H7 (cell line): ENCODE measurements at places on chromosomes 7 and 10. TPM values are rescaled to one million over a fixed set of nuclear protein-coding genes. Genes with fewer than 3 reads are reported as not detected.

DNA sequence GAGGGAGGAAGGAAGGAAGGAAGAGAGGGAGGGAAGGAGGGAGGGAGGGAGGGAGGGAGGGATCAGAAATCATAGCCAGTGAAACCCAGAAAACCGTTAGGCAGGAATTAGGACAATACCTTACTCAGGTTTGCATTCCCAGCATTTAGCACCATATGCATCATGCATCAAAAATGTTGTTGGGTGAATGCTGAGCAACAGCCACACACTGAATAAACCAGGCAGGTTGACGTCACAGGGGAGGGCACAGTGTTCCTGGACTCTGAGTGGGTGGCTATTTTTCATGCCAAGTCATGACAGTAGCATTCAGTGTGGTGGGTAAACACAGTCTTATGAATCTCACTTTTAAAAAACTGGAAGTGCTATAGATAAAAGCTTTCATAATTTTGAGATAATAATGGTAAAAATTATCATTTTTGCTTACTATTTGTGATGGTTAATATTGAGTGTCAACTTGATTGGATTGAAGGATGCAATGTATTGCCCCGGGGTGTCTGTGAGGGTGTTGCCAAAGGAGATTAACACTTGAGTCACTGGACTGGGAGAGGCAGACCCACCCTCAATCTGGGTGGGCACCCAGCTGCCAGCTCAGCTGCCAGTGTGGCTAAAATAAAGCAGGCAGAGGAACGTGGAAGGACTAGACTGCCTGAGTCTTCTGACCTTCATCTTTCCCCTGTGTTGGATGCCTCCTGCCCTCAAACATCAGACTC is 199.1 kb upstream of the PRKCQ start:
- no peak for DNase-seq

DNA sequence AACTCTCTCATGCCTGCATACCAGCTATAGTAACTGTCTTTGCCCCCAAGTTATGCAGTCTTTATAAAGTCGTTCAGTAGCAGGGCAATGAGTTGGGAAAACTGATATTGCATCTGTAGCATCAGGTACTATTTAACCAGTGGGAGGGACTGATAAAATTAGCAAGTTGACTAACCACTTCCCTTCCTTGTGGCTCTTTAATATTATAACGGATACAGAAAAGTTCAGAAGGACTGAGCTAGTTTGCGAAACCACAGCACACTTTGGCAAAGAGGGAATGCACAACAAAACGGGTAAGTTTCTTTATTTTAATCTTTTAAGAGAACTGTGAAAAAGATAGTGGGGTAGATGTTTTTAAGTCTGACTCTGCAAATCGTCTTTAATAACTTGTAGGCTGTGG is 205.3 kb upstream of the HDAC9 start:
- DNase-seq = no peak

- DNase-seq = no peak
Measured at GRCh38 chr7:43653466-43653865, 70.6 kb downstream of the STK17A start.

DNA sequence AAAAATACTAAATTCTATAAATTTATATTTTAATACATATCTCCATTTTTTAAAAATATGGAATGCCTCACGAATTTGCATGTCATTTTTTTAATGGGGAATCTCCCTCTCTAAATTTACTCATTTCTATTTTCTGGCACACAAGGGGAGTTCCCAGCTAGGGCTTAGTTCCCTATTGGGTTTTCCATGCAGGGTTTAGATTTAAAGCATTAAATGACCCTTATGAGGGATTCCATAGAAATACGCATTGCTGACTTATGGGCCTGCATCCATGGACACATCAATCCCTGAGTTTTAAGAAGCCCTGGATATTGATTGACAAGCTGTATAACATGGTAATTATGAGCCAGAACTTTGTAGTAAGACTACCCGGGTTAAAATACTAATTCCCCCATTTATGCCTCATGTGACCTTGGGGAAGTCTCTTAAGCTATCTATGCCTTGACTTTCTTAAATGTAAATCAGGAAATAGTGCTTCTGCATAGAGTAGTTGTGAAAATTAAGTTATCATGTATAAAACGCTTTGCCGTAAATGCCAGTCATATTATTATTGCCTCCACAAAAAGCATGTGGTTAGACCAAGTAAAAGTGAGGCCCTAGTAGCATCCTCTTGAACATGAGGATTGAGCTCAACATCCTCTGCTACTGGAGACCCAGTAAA is 78.8 kb upstream of the ANKRD1 start:
- no peak for DNase-seq

- DNase-seq = peak; percentile 44
Measured at GRCh38 chr10:132650611-132651250, 113.1 kb downstream of the INPP5A start.

- peak; percentile 79 for DNase-seq
Measured at GRCh38 chr7:26397796-26398426, 106.2 kb downstream of the SNX10 start.

DNA sequence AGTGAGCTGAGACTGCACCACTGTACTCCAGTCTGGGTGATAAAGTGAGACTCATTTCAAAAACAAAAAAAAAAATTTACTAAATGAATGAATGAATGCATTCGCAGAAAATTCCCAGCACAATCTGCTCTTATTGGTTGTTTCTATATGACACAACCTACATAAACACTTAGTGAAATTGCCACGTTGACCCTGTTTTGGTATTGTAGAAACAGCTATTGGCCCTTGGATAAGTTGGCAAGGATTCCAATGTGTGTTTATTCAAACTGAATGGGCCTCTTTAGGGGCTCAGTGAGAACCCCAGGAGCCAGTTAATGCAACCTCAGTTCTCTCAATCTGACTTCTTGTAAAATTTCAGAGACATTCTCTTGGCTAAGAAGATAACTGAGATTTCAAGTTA is 66.0 kb downstream of the HHEX start:
- DNase-seq = no peak

- DNase-seq = no peak
Measured at GRCh38 chr7:2245883-2246675, 4.1 kb downstream of the NUDT1 start.

DNA sequence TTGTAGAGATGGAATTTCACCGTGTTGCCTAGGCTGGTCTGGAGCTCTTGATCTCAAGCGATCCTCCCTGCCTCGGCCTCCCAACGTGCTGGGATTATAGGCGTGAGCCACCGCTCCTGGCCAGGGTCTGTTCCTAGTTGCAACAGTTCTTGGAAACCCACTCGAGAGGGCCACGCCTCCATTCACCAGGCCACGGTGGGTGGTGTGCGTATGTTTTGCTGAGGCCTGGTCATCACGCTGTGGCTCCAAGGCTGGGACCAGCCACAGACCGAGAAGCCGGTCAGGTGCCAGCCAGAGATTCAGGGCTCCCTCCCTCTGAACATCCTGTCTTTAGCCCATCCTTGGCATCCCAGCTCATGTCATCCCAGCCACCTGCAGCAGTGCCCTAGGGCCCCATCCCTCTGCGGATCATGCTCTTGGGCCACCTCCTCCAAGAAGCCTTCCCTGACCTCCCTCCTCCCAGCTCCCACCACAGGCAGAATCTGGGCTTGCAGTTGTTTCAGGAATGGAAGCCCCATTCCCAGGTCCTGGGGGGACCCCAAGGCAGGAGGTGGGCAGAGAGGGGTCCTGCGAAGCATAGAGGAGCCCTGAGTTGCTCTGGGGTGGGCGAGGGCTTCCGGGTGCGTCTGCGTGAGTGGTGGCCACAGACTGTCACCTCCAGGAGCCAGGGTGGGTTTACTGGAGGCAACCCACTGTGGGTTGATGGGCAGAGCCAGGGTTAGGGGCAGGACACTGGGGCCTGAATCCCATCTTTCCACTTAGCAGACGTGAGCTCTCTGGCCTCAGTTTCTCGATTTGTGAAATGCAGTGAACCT is 5.2 kb downstream of the LAT2 start:
- peak; percentile 49 for DNase-seq

DNA sequence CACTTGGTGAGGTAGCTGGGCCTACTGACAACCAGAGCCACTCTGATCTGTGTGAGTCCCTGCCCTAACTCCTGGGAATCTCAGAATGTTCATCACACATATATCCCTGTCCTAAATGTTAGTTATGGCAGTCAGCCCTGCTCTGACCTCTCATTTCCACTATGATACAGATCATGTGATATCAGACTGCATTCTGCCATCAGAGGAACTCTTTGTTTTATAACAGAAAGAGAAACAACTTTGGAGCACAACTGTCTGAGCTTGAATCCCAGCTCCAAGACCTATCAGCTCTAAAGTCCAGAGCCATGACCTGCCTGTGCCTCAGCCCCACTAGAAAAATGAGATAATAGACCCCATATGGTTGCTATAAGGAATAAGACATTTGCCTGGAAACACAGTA is 54.6 kb upstream of the ABCB4 start:
- DNase-seq = no peak

- DNase-seq = no peak
Measured at GRCh38 chr10:86905429-86905828, 52.0 kb downstream of the MMRN2 start.

DNA sequence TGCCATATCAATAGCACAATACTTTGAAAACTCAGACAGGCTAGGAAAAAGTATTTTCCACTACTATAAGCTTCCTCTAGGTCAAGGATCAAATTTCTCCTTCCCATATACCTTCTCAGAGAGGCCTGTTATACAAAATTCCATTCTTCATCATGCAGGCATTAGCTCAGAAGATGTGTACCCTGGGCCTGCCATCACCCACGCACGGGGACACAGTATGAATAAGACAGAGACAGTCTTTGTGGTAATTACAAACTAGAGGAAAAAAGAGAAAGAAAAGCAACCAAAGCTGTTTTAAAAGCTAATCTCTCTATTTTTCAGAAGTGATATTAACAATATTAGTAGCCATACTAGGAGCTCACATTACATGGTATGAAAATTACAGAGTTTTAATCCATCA is 236.8 kb upstream of the AOAH start:
- no peak for DNase-seq

GRCh38 chr7:26560526-26561256 is 269.0 kb downstream of the SNX10 start:
- DNase-seq = no peak

DNA sequence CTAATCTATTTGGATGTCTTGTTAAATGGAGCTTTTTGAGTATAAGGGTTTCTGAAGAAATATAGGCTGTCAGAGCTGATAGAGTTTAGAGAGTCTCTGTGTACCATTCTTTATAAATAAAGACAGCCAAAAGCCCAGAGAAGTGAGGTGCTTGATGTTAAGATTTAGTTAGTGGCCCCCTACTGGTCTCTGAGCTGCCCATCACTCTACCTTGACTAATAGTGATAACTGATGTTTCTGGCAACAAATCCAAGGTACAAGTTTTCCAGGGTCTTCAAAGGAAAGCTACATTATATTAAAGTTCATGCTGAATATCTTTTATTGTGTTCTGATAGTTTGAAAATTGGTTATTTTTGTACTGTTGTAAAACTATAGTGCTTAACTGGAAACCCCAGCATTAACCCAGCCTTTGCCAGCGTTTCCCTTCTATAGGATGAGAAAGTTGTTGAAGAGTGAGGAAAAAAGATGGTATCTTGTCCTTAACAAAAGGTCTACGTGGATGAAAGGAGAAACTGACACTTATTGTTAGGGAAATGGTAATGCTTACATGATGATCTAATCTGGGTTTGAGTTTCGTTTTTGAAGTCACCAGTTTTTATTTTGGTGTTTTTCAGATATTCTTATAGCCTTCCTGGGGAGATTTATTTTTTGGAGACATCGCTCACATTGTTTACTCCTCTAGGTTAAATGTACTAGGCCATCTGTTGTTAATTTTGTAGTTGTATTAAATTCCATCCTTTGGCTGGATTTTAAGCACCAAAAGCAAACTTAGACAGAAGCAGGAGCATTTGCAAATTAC is 79.0 kb downstream of the AUTS2 start:
- DNase-seq = no peak

- DNase-seq = no peak
Measured at GRCh38 chr10:33459602-33460001, 125.1 kb upstream of the NRP1 start.

NEURL1 gene
- total RNA-seq = 7.9 and 16.5 TPM in 2 replicates

TSPAN33 gene
- 19.7 and 22.1 TPM in 2 replicates for total RNA-seq

SYT15 gene
- 0.04 TPM in 1 of 2 replicates, not detected in the other for total RNA-seq

SLC35G1 gene
- 5.4 and 5.8 TPM in 2 replicates for total RNA-seq

TRPV5 gene
- not detected in 2 replicates for total RNA-seq
